ENCODE measurements at places on chromosomes 5 and 9. TPM values are rescaled to one million over a fixed set of nuclear protein-coding genes. Genes with fewer than 3 reads are reported as not detected.

Gene C5orf58
- not detected for total RNA-seq

Gene PCDHA13
- not detected for total RNA-seq

DNA sequence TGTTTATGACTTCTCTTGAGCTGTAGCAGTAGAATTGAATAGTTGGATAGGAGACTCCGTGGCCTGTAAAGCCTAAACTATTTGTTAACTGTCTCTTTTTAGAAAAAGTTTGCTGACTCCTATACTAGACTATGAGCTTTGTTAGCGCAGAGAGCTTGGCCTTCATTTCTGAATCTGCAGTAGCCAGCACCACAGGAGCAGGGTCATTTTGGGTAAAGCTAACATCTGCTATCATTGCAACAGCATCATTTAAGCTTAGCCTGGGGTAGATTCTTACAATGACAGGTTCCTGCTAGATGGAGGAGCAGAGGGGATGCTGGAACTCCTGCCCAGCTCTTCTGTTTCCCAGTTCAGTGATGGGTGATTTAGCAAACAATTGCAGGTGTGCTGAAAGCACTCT, 133.7 kb upstream of the ASTN2 start:
- no peak for DNase-seq

DNA sequence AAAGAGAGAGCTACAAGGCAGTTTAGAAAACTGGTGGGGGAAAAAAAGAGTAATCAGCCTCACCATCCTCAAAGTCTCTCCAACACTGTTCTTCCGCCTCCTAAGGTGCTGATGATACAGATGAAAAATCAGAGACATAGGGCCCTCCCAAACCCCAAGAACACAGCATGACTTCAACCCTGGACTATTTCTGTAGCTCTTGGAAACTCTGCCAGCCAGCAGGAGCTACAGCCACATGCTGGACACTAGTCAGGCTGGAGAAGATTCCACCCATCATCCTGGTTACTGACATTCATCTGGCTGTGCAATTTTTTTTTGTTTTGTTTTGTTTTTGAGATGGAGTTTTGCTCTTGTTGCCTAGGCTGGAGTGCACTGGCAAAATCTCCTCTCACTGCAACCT, 42.4 kb downstream of the OXCT1 start:
- DNase-seq = no peak

GRCh38 chr9:116190637-116191396, 37.2 kb downstream of the PAPPA start:
- no peak for DNase-seq

DNA sequence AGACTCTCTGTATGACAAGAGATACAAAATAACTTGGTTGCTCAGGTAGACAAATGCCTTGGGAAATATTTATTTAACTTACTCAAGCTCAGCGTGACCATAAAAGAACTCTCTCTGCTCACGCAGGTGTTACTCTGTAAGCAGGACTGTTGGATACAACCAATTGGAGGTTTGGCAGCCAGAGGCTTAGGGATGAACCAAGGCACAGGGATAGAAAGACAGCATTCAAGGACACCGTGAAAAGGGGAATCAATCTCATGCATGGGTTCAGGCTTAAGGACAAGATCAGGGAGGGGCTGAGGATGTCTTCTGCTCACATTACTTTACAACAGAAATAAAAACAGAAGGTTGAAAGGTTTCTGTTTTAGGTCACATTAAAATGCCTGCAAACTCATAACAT, 389.0 kb upstream of the BRINP1 start:
- DNase-seq = no peak

- DNase-seq = no peak
Measured at GRCh38 chr9:136075881-136076678, 19.0 kb downstream of the NACC2 start.

GRCh38 chr5:139371482-139372435, 11.3 kb downstream of the SLC23A1 start:
- no peak for DNase-seq
